ENCODE measurements at places on chromosomes 3 and 15.

DNA sequence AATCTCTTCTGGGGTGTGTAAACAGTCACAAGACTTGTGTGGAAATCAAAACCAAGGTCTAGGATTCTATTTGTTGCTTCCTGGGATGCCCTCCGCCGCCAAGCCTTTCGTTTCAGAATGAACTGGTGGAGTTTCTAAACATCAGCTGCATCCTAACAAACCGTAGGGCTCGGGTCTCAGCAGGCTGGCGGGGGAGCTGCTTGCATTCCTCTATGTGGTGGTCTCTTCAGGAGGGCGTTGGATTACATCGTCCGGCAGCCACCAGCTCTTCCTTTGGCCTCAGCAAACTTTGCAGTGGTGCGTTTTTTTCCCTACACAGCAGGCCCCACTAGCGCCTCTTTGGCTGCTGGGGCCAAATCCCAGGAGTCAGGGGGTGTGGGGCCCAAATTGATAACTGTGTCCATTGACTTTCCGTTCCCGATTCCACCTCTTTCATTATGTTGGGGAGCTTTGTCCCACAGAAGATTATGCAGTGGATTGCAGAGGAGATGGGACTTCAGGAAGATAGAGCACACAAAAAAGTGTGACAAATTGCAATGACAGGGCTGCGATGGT, 390.0 kb upstream of the NR2F2 start:
- DNase-seq: no peak

- DNase-seq: no peak
These were observed 104.0 kb downstream of the ABHD5 start for GRCh38 chr3:43794776-43795175.

- DNase-seq: no peak
These were observed 118.1 kb downstream of the EDEM1 start for GRCh38 chr3:5305684-5305989.

GRCh38 chr3:10370429-10370828, 49.5 kb upstream of the SEC13 start:
- DNase-seq: no peak

GRCh38 chr15:74826921-74827320, 494 bp downstream of the CPLX3 start:
- no peak for DNase-seq

DNA sequence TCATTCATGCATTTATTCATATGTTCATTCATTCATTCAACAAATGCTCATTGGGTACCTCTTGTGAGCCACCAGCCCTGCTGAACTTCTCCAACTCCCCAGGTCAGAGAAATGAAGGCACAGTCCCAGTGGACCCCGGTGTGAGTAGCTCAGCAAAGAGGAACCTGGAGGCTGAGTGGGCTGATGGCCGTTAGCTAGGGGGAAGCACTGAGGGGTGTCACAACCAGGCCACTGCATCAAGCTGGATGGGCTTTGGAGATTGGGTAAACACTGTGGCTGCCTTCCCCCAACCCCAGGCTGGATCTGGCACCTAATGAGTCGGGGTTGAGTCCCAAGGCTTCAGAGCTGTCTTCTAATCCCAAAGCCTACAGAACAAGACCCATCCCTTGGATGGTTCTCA, 12.1 kb upstream of the ALAS1 start:
- no peak for DNase-seq

- no peak for DNase-seq
These were observed 808 bp downstream of the ARRDC4 start for GRCh38 chr15:97961067-97961954.

DNA sequence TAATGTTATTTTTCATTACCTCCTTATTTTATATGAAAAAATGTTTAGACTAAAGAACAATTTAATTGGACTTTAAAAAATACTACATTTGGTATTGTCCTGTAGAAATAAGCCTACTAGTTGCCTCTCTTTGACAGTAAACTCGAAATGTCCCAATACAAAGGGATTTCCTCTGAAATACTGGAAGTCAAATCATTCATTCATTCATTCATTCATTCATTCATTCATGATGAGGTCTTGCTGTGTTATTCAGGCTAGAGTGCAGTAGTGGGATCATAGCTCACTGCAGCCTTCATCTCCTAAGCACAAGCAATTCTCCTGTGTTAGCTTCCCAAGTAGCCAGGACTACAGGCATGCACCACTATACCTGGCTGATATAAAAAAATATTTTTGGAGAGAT, 50.6 kb upstream of the PYGO1 start:
- no peak for DNase-seq

GRCh38 chr3:49506906-49507305, 36.8 kb downstream of the DAG1 start:
- no peak for DNase-seq

GRCh38 chr3:58994746-58995330, 55.0 kb downstream of the CFAP20DC start:
- peak; percentile 38 for DNase-seq

- no peak for DNase-seq
These were observed 23.7 kb downstream of the CRYGS start for GRCh38 chr3:186520431-186520830.

DNA sequence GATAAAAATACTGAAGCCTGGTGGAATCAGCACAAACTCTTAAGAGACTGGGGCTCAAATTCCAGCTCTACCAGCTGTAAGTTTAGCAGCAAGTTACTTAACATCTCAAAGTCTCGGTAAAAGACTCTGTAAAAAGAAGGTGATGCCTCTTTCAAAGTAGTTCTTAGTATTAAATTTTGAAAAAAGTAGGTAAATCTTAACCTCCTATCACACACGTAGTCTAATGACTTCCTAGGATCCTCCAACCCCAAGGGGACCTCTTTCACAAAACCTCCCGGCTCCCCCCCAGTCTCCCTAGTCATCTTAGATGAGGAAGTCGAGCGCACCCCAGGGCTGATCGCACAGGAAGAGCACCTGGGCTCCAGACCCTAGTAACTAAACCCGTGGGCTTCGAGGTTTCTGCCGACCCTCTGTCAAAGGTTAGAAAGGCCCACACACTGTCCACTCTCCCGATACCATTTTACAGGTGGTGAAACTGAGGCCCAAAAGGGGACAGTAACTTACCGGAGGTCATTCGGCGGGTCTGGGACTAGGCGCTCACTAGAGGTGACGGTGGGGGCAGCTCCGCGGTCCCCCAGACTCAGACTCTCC, 427 bp downstream of the MBD4 start:
- no peak for DNase-seq

DNA sequence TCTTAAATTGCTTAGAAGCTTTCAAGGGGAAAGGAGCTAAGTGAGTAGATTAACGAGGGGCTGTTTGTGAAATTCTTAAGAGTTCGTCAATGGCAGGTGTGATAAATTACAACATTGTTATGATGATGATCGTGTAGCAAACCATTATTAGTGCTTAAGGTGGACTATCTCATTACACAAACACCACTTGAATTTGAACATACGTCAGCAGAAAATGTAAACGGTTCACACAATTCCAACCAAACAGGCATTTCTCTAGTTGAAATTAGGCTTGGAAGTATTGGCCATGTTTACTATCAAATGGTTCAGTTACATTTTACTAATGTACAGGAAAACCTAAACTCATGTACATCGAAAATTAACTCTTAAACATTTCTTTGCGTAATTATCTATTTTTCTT, 102.8 kb downstream of the PYDC2 start:
- DNase-seq: no peak

DNA sequence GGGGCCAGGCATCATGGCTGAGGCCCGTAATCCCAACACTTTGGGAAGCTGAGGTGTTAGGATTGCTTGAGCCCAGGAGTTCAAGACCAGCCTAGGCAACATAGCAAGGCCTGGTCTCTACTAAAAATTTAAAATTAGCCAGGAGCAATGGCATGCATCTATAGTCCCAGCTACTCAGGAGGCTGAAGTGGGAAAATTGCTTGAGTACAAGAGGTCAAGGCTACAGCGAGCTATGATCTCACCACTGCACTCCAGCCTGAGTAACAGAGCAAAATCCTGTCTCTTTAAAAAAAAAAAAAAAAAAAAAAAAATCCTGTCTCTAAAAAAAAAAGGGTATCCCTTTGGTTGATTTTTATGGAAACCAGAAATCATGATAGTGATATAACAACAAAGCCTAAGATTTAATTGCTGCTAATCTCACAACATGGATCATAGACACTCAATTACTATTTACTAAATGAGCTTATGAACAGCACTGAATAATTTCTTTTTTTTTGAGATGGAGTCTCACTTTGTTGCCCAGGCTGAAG, 12.1 kb downstream of the PCLAF start:
- no peak for DNase-seq

GRCh38 chr15:43346305-43346704, 15.9 kb upstream of the LCMT2 start:
- DNase-seq: no peak

- DNase-seq: no peak
These were observed 85.4 kb upstream of the SUCLG2 start for GRCh38 chr3:67739851-67740250.

GRCh38 chr3:127486321-127486944, 104.1 kb downstream of the TPRA1 start:
- no peak for DNase-seq

DNA sequence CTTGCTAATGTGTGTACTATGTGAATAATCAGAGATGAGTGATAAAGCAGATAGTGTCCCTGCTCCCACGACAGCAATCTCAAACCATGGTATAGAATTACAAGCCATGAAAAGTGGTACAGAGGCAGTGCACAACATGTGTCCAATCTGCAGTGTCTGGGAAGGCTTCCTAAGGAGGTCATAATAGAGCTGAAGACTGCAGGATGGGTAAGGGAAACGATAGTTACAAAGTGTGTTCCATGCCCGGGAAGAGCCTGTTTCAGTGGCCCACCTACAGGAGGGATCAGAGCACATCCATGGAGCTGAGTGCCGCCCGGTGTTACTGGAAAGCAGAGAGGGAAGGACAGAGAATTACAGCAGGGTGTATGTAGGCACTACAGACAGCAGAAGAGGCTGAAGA, 48.9 kb downstream of the PAK2 start:
- no peak for DNase-seq

DNA sequence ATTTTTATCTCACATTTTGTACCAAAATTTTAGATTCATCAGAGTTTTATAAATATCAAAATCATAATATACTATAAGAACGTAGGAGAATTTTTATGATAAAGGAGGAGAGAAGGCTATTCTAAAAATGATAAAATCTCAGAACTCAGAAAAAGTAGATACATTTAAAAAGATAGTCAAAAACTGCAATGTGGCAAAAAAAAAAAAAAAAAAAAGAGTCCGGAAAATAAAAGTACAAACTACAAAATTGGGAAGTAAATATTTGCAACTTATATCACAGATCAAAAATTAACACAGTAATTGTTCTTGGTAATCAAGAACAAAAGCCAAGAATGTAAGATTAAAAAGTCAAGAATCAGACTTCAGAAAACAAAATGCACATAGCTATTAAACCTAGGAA, 332.1 kb downstream of the MCTP2 start:
- DNase-seq: no peak

- no peak for DNase-seq
These were observed 263.3 kb downstream of the PTPRG start for GRCh38 chr3:61824553-61825135.

DNA sequence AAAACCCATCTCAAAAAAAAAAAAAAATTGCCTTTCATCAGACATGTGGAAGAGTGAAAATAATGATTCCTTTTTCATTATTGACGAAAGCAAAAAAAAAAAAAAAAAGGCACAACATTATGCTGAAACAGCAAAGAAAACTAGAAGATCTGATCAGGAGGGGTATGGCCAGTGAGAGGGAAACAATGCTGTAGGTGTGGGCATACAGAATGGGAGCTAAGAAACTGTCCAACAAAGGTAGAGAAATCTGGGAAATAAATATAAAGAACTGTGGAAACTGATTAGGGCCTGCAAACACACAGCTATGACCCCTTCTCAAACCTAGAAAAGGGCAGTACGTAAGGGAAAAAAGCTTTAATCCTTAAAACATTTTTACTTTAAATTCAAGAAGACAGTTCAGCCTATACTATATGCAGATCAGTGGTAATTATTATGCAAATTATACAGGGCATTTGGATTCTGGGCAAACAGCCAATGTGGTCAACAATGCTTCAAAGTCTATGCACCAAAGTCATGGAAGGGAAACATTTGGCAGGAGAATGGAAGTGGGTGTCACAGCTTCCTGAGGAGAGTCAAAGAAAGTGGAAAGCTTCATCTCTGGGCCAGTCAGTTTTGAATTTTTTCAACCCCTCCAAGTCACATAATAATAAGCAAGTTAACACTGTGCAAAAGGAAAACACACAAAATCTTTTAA, 68.3 kb upstream of the SLC12A8 start:
- DNase-seq: peak; percentile 43

DNA sequence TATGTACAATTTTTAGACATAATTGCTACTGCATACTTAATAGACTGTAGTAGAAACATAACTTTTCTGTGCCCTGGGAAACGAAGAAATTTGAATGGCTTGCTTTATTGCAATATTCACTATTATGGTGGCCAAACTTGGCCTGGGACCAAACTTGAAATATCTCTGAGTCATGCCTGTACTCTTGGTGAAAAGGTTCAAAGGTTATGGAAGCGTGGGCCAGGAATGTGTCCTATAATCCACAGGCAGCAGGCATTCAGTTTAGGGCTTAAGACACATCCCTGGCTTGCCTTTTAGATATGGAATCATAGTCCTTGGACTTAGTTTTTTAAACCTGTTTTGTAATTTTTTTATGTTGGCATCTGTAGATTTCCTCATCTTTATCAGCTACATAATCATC, 124.3 kb downstream of the LRIG1 start:
- no peak for DNase-seq

- no peak for DNase-seq
These were observed 246.4 kb downstream of the ZNF621 start for GRCh38 chr3:40771112-40771511.

DNA sequence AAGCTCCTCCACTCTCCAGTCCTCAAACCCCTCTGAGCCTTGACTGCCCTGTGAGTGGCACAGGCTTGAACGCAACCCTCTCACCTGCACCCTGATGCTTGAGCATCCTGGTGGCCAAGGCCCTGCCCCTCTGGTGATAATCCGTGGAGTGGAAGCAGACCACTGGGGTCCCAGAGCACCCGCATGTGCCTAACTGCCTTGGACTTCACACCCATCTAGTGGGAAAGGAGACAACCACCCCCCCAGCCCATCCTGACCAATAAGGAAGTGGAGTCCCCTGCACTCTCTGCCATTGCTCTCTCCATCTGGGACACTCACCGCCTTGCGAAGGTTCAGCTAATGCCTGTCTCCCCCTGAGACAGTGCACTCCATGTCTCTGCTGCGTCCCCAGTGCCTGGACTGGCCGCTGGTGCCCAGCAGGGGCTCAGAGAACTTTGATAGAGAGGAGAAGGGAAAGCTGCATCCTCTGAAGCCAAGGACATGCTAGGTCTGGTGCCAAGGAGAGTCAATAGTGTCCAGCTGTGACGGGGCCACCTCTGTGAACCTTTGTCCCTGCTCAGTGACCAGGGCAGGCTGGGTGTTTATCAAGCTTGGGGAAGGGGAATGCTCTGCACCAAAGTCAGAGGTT, 3.4 kb downstream of the KLF15 start:
- DNase-seq: no peak

GRCh38 chr15:63669074-63669473, 71.9 kb downstream of the FBXL22 start:
- no peak for DNase-seq

- DNase-seq: no peak
These were observed 53.4 kb upstream of the XRN1 start for GRCh38 chr3:142501004-142501926.
